ENCODE measurements at places on chromosomes 11 and 22.

GRCh38 chr22:38730411-38730871 is 24.7 kb downstream of the GTPBP1 start:
- no peak for DNase-seq

DNA sequence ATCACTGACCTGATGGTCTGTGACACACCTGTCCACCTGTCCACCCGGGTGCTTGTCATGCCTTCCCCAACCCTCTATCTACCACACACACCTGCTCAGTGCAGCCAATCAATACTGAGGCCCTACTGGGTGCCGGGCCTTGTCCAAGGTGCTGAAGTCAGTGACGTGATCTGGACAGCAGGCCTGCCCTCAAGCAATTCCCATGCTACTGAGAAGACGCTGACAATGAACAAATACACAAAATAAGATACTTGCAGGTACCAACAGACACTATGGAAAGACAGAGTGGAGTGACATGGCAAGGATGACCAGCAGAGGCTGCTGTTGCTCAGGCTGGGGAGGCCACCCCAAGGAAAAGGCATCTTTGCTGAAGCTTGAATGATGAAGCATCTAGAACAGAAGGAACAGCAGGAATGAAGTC is 21.2 kb downstream of the PLAAT3 start:
- no peak for DNase-seq

GRCh38 chr22:47023871-47024270 is 261.4 kb downstream of the TBC1D22A start:
- no peak for DNase-seq

GRCh38 chr11:101470419-101470818 is 113.4 kb downstream of the TRPC6 start:
- no peak for DNase-seq

GRCh38 chr11:923691-924405 is 1.8 kb upstream of the AP2A2 start:
- DNase-seq: no peak

All from effector memory CD4-positive, alpha-beta T cell (primary cell).